Substantia nigra (tissue), 51 donors: ENCODE measurements at places on chromosomes 12 and 14.

DNA sequence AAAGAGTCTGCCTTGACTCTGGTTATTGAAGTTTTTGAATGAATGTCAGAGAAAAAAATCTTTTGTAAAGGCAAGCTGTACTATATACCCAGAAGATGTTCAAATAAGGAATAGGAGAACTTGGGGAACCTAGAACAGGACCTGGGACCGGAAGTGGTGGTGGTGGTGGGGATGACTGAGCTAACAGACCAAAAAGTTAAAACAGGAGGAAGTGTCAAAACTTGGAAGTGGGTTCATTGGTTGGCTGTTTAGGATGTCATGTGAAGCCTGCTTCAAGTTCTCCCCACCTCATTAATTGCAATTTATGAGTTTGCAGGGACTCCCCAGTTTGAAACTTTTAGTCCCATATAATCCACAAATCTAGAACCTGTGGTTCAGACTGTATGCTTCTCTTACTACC lies 26.2 kb downstream of the PLXNC1 start:
- peak; percentile 16 for DNase-seq

DNA sequence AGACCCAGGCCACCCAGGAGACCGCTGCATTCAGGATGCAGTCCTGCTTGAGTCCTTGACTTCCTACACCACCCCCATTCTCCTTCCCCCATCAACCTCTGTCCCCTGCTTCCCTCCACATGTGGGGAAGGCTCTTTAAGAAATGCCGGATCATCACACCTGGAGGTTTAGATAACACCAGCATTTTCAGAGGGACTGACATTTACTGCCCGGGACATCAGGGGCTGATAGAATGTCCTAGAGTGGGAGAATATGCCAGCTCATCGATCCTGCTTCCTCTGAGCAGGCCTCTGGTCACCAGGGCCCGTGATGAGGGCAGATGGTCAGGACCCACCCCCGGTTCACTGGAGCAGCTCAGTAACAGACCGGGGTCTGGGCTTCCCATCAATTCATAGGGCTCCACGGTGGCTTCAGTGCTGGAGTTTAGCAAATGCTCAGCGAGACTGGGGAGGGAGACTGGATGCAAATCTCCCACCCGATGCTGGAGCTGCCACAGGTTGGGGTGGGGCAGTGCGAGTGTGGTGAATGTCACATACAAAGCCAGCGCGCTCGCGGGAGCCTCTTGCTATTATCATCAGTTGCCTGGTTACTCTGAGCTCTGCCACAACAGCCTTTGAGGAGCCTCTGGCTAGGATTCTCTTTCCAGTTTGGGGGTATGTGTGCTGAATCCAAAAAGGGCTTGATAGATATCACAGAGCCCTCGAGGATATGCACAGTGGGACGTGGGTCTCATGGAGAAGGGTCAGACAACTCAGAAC lies 111.6 kb downstream of the RBM19 start:
- no peak for DNase-seq

DNA sequence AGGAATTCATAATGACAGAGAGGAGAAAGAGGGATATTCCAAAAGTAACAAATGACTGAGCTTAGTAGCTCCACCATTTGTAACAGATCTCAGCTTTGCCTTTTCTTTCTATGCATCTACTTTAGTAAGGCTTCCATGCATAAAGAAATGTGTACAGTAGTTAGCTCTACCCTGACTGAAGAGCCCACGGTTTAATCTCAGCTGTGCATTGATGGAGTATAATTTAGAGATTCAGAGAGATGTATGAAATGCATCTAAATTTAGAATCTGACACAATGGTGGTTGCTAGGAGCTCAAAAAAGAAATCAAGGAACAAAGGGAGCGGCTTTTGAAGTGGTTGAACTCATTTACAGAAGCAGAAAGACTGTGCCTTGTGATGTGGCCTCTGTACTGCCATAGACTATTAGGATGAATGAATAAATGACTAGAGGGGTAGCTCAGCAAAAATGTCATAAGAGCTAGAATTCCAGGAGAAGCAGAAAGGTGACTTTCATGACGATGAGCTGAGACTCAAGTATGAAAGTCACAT lies 838.6 kb downstream of the RPS29 start:
- DNase-seq, result no peak

GRCh38 chr14:55446127-55446736 lies 5.8 kb upstream of the TBPL2 start:
- peak; percentile 45 for DNase-seq

DNA sequence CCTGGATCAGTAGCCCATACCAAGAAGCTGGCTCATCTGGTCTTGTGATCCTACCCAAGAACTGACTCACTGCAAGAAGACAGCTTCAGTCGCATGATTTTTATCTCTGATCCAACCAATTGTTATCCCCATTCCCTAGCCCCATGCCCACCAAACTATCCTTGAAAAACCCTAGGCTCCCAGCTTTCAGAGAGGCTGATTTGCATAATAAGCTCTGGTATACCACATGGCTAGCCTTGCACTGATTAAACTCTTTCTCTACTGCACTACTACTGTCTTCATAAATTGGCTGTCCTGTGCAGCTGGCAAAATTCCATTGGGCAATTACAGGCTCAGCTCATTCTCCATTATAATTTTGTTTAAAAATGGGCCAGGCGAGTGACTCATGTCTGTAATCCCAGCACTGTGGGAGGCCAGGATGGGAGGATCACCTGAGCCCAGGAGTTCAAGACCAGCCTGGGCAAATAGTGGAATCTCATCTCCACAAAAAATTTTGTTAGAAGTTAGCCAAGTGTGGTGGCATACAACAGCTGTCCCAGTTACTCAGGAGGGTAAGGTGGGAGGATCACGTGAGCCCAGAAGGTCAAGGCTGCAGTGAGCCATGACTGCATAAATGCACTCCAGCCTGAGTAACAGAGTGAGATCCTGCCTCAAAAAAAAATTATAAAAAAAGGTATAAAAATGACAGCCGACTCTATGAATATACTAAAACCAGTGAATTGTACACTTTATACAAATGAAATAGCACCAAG lies 76.7 kb upstream of the EIF5 start:
- no peak for DNase-seq

- DNase-seq, result no peak
Observed at GRCh38 chr12:70733385-70733784, 96.2 kb upstream of the PTPRB start.

GRCh38 chr12:132277374-132277941 lies 51.9 kb downstream of the GALNT9 start:
- DNase-seq, result no peak

DNA sequence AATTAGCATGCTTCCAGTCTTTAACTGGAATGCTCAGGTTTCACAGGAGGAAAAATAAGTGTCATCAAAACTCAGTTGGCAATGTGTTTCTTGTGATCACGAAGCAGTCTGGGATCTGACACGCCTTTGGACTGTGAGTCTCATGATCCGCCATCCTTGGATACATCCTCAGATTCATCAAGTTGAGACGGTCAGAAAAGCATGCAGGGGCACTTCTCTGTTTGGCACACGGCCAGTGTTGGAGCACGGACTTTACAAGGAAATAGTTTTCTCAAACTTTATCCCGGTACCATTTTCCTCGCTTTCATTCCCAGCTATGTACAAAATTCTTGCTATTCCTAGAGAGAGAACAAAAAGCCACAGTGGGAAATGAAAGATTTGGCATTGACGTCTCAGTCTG lies 88.4 kb upstream of the PARP11 start:
- DNase-seq, result no peak

DNA sequence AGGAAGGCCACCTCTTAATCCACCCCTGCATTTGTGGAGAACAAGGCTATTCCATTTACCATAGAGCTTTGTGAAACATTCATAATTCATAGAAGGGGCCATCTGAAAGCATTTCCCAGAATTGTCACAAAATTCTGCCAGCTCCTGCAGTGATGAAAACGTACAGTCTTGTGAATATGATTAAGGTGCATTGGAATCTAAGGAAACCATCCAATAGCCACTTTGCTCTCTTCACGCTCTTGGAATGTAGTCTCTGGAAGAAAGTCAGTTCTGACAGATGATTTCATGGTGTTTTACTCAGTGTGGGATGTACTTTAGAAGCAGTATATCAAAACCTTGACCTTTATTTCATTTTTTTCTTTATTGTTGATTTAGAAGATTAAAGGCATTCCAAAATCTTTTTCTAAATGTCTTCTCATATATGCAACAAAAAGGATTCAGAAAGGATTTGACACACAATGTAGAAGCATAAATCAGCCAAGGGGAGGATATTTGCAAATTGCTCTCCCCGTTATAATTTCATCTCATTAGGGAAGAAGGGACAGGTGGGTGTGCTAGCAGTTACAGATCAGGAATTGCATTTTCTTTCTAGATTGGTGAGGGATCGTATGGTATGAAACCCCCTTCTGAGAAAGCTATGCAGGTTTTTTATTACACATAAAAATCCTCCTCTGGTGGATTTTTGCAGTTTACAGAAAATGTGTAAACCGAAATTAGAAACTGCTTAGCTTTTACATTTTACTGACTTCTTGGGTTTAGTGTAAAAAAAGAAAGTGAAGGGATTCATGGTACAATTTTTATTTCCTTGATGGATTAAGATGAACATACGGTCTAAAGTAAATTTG lies 390.2 kb downstream of the LRIG3 start:
- no peak for DNase-seq

DNA sequence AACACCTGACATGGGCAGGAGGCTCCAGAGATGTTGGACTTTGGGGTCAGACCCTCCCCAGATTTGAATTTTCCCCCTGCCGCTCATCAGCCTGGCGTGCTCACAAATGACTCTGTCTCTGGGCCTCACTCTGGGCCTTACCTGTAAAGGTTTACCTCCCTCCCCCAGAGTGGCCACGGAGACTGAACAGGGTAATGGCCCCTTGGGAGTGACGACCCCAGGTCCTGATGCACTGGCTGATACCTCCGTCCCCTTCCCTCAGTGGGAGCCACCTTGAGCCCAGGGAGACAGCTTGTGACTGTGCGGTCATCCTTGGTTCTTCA lies 7.0 kb downstream of the SLC25A29 start:
- no peak for DNase-seq

DNA sequence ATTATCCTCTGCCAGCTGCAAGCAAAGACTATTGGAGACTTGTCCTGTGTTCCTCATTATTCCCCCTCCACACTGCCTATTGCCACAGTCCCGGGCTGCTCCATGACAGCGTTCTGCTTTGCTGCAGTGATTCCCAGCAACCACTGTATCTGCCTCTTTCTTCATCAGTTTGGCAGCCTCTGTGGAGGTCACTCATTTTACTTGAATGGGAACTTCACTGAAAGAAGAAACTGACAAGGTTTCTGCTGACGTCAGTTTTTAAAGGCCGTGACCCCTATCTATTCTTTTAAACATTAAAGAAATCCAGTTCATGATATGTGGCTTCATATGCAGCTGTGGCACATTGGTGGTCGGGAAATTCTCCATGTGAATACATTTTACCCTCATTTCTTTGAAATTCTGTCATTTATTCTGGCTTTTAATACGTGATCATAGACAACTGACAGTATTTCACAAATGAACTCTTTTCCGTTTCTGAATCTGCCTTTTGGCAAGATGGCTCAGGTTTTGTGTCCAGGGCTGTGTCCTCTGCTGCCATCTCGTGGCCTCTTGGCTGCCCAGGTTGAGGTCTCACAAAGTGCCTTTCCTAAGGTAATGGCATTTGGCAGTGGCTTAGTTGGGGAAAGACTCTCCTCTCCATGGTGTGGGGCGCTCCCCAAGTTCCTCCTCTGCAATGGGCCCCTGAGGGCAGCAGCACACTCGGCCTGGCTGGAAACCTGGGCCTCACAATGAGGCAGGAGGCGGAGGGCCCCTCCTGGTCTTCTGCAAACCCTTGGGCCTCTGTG lies 5.8 kb downstream of the TMEM253 start:
- DNase-seq, result no peak

DNA sequence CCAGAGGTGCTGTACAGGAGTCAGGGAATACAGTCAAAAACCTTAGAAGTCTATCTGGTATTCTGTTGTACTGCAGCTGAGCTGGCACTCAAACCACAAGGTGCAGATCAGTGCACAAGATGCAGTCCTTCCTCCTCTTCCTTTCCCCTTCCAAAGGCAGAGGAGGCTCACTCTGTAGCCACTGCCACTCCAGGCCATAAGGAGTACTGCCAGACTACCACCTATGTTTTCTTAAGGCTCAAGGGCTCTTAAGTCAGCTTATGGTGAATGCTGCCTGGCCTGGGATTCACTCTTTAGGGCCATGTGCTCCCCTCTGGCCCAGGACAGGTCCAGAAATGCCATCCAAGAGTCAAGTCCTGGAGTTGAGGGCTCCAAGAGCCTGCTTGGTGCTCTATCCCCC lies 200.3 kb downstream of the CRADD start:
- DNase-seq, result no peak

- no peak for DNase-seq
Observed at GRCh38 chr12:75439048-75439447, 41.5 kb upstream of the GLIPR1 start.

DNA sequence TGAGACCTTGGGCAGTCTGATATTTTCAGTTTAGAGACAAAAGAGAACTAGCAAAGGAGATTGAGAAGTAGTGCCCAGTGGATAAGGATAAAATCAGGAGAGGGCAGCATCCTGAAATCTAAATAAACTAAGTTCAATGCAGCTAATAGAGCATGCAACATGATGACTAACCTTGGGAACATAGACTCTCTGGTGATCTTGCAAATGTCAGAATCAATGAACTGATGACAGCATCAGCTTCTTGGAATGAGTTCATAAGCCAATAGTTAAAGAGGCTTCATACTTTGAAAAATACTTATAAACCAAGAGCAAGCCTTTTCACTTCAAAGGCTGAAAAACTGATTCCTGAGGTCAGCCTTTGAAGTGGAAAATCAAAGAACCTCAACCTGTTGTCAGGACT lies 8.2 kb downstream of the TAS2R19 start:
- DNase-seq, result no peak
